AG04449 (cell line): ENCODE measurements at places on chromosomes 5 and 9.

DNA sequence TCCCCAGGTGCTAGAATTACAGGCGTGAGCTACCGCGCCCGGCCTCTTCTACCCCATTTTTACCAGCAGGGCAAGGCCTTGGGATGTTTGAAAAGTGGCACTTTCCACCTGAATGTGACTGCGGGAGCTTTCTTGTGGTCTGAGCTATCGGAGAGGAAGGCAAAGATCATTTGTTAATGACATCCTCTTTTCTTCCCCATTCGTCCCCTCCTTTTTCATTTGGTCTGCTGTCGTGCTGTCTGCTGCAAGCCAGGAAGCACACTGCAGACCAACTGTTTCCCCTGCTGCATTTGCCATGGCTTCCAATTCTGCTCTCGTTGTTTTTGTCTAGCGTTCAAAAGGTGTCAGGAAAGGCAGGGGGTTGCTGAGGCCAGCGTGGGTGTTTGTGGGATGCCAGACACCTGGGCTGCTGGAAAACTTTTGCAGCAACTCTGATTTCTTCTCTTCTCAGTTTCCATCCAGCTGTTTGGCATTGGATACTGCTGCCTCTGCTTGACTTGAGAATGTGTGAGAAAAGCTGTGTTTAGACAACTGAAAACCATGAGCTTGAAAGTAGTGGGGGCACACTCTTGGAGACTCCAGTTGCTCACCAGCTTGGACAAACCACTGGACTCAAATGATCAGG is 196.4 kb upstream of the MSX2 start:
- DNase-seq = no peak

DNA sequence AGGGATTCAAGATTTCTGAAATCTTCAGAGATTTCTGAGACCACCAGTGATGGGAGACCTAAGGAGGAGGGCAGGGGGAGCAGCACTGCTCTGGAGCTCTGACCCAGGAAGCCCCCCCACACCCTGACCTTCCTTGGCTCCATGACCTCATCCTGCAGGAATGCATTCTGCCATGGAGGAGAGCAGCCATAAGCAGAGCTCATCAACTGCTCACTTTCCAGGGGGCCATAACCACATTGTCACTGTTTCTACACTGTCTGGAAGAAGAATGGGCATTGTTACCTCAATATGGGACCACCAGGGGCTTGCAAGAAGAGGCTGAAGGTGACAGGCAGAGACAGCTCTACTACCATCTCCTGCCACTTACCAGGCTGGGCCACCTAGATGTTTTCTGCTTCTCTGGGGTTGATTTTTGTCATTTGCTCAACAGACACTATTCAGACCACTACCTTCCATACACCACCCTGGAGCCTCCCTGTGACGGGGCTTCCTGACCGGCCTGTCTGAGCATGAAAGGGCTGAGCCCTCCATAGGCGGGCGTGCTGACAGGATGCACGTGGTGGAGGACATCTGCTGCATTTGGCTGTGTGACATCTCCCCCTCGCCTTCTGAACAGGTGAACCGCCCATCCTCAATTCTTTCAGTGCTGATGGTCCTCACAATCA is 2.3 kb upstream of the TSC1 start:
- DNase-seq = peak; percentile 7

DNA sequence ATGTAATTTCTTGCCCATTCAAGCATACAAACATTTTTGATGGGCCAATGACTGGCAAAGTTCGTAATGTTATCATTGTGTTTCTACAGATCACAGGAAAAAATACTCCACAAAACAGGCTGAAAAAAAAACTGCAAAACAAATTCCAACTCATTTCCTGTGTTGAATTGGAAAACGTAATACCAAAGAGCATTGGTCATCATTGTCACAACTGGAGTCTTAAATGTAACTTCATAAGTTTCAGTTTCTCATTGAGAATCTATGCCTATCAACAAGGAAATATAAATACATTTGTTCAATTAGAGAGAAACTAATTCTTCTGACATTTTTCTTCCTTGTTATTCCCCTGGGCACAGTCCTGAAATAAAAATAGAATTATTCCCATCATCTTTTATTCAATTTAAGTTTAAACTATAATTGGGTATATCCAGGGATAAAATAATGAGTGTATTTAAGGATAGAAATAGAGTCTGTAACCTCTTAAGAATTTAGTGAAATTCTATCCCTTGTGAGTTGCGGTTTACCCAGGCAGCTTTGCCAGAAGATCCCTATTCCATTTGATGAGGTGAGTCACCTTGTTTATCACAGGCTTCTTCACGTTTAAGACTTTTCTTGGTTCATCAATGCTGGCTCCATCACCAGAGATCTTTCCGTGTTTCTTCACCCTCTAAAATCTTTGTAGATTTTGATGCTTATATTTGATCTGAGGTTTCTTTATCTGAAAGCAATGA is 112.7 kb upstream of the ITGA1 start:
- DNase-seq = no peak

- no peak for DNase-seq
These were observed 211.4 kb upstream of the CD180 start for GRCh38 chr5:67407979-67408378.

DNA sequence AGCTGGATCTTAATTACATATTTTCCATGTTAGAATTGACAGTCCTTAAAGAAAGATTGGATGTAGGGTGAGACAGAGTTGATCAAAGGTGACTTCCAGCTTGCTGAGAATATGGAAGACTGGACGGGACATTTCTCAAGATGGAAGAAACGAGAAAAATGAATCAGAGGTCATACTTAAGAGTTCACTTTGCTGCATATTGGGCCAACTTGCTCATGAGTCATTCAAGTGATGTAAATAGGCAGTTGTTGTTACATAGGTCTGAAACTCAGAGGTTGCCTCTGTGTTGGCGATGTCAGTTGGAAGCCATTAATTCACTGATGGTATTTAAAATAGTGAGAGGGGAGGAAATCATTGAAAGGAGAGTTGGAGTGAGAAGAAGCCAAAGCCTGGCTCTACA is 132.8 kb downstream of the CD180 start:
- no peak for DNase-seq
